ENCODE measurements at places on chromosomes 11 and 22. TPM values are rescaled to one million over a fixed set of nuclear protein-coding genes. Genes with fewer than 3 reads are reported as not detected.

Gene SMDT1
- total RNA-seq, result 74.5 TPM

Gene FAM180B
- total RNA-seq, result not detected

Gene ANKK1
- total RNA-seq, result 0.57 TPM

Gene MS4A15
- total RNA-seq, result not detected

Gene TUB
- total RNA-seq, result 0.24 TPM

Gene OR4D9
- total RNA-seq, result not detected

Gene ELMOD1
- not detected for total RNA-seq

Gene KDM4D
- 1.6 TPM for total RNA-seq

Gene EHF
- total RNA-seq, result 0.20 TPM

Gene TTC28
- 0.51 TPM for total RNA-seq

Gene MUC5B
- total RNA-seq, result not detected

Gene ZNF280B
- total RNA-seq, result 3.2 TPM

Gene ANGPTL5
- total RNA-seq, result not detected

Gene DEFB131B
- total RNA-seq, result not detected

Gene OR52B6
- not detected for total RNA-seq

Gene FGF4
- not detected for total RNA-seq

Gene PRODH
- total RNA-seq, result 0.24 TPM

Gene CCDC116
- total RNA-seq, result 0.48 TPM

Gene IGLL1
- total RNA-seq, result not detected

Gene RFPL1
- total RNA-seq, result not detected

Gene MS4A3
- total RNA-seq, result not detected

Gene CCDC81
- 0.31 TPM for total RNA-seq

Gene CRYAB
- not detected for total RNA-seq

Gene CFAP300
- total RNA-seq, result not detected

Gene CRACR2B
- total RNA-seq, result 3.6 TPM

Gene PKNOX2
- not detected for total RNA-seq

Gene FGF3
- total RNA-seq, result not detected

Gene TRPC6
- not detected for total RNA-seq

Gene MS4A4E
- not detected for total RNA-seq

Gene MOV10L1
- total RNA-seq, result not detected

Gene SLC15A3
- total RNA-seq, result 1.2 TPM

Gene KCNQ1OT1
- total RNA-seq, result 0.20 TPM

Gene SLC39A13
- 23.4 TPM for total RNA-seq
